Stimulated activated CD8-positive, alpha-beta memory T cell treated with anti-CD3 and anti-CD28 coated beads, Interleukin-7, amount 100 ng/mL, for 1 hour (primary cell): ENCODE measurements at places on chromosomes 4 and X.

DNA sequence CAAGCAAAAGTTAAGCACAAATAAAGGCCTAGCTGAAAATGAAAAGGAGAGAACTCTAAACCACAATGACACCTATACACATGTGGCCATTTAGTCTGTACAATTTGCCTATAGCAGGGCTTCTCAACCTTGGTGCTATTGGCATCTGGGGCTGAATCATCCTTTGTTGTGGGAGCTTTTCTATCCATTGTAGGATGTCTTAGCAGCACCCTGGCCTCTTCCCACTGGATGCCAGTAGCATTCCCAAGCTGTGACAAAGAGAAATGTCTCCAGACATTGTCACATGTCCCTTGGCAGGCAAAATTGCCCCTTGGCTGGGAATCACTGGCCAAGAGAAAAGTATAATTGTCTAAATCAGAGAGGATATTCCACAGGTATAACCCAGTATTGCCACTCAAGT lies 13.5 kb upstream of the PRPS2 start:
- no peak for DNase-seq

- DNase-seq: no peak
These were observed 127.2 kb downstream of the FBXW7 start for GRCh38 chr4:152408514-152409327.

GRCh38 chr4:184838249-184839074 lies 12.7 kb upstream of the ACSL1 start:
- DNase-seq: no peak

GRCh38 chr4:68271851-68272357 lies 26.4 kb upstream of the TMPRSS11B start:
- no peak for DNase-seq

DNA sequence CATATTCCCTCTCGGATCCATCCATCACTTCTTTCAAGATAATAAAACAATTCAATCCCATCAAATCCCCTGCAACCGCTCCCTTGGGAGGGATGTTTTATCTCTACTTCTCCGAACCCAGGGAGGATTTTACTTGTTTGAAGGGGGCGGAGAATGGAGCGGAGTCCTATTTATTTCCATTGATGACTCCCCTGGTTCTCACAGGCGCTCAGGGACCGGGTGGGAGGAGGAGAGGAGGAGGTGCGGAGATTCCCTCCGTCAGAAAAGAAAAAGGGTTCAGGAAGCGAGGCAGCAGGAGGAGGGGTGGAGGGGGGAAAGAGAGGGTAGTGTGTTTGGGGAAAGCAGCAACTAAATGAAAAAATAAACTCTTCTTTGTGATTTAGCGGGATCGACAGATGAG lies 2.1 kb downstream of the NDNF start:
- DNase-seq: no peak

DNA sequence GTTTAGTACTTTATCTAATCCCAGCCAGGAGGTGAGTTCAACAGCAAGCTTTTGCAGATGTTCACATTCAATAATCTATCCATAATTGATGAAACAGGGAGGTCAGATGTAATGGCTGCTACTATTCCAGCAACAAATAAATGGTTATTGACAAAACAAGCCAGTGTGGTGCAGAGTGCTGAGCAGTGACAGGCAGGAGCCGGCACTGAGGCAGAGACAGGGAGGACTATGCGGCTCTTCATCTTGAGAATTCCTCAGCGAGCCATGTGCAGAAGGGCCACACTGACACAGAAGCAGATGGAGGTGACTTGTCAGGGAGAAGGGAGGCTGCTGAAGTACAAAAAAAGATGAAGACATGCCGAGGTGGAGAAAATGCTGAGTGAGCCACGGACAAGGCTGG lies 98.3 kb downstream of the TTC29 start:
- no peak for DNase-seq

DNA sequence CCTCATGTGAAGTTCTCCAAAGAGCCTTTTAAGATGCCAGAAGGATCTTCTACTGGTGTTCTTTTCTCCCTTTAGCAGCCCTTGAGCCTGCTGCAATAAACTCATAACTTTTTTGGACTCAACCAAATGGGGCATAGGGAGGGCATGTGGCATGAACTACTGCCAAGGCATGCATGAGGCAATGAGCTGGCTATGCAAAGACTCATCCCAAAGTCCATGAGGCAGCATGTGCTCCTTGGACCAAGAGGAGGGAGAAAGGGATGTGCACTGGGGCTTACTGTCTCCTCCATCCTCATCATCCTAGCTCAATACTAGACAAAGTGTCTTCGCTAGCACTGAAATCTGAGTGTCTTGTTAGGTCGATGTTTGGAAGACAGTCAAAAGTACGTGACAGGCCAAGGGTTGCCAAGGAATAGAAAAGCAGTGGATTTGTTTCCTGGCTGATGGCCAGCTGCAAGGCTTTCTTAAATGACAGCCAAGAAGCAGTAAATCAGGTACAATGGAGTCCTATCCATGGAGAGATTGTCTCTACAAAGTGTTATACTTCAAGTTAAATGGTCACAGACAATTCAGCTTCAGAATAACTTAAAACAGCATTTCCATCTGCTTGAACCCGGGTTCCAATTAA lies 44.5 kb upstream of the ATXN3L start:
- no peak for DNase-seq
